ENCODE measurements at places on chromosomes 6 and 20. TPM values are rescaled to one million over a fixed set of nuclear protein-coding genes. Genes with fewer than 3 reads are reported as not detected.

BMP2 gene
- 5.1 TPM for total RNA-seq

PTPRK gene
- 21.7 TPM for total RNA-seq

BCL2L1 gene
- total RNA-seq: 61.6 TPM

SLC22A16 gene
- 0.39 TPM for total RNA-seq

FNDC11 gene
- total RNA-seq: 0.12 TPM

MUCL3 gene
- total RNA-seq: not detected

AKAP12 gene
- total RNA-seq: 30.6 TPM

TULP4 gene
- total RNA-seq: 54.5 TPM

SLC32A1 gene
- total RNA-seq: not detected

SKIC2 gene
- 28.9 TPM for total RNA-seq

ZBTB12 gene
- 2.1 TPM for total RNA-seq
